ENCODE measurements at places on chromosomes 13 and 19. TPM values are rescaled to one million over a fixed set of nuclear protein-coding genes. Genes with fewer than 3 reads are reported as not detected.

DNA sequence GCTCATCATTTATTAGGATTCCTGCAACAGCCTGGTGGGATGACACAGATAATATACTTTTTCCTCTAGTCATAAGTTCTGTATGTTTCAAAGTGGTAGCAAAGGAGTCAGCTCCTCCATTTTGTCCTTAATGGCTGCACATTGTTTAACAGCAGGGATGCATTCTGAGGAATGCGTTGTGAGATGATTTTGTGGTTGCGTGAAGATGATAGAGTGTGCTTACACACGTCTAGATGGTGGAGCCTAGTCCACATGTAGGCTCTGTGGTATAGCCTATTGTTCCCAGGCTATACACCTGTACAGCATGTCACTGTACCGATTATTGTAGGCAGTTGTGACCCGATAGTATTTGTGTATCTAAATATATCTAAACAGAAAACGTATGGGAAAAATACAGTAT, 4.6 kb downstream of the SMARCA4 start:
- no peak for DNase-seq

DNA sequence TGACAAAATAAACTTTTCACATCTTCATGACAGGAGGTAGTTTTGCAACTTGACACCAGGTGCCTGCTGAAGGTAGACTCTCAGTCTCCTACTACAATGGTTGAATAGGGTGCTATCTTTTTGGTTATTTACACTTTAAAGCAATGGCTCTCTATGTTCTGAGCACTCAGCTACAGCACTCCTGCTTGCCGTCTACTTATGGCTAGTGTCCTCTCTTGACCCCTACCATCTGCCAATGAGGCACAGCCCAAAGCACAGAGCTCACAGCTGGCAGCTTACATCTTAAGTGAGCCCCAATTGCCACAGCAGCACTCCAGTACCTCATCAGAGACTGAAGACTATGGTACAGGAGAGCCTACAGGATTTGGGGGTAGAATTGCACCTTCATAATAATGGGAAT, 11.4 kb downstream of the ZNF708 start:
- no peak for DNase-seq

DNA sequence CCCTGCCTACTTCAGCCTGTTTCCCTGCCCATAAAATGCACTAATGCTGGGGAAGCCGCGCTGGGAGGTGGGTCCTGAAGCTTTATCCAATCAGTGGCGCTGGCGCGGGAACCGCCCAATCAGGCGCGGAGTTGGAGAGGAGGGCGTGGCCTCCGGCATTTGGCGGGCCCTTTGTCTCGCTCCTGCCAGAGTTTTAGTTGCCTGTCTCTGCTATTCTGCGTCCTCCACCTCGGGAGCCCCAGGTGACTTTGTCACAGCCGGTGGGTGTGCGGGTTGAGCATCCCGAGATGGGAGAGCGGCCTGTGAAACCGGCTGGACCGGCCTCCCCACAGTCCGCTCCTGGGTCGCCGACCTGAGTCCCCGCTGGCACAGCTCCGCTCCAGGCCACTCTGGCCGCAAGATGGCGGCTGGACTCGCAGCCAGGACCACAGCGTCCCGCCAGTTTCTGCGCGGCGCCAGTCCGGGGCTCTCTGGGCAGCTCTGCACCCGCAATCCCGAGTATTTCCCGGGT, 30.7 kb upstream of the ZNF429 start:
- no peak for DNase-seq

DNA sequence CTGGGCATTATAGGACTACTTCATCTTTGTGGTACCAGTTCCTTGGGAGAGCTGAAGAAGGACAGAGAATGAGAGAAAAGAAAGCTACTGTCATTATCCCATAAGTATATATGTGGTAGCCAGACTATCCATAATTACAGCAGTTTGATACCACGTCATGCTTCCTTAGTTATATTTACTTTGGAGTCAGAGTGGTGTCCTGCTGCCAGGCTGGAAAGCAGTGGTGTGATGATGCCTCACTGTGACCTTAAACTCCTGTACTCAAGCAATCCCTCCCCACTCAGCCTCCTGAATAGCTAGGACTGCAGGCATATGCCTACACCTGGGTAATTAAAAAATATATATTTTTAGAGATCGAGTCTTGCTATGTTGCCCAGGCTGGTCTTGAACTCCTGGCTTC, 57.8 kb downstream of the WTIP start:
- DNase-seq: no peak

DNA sequence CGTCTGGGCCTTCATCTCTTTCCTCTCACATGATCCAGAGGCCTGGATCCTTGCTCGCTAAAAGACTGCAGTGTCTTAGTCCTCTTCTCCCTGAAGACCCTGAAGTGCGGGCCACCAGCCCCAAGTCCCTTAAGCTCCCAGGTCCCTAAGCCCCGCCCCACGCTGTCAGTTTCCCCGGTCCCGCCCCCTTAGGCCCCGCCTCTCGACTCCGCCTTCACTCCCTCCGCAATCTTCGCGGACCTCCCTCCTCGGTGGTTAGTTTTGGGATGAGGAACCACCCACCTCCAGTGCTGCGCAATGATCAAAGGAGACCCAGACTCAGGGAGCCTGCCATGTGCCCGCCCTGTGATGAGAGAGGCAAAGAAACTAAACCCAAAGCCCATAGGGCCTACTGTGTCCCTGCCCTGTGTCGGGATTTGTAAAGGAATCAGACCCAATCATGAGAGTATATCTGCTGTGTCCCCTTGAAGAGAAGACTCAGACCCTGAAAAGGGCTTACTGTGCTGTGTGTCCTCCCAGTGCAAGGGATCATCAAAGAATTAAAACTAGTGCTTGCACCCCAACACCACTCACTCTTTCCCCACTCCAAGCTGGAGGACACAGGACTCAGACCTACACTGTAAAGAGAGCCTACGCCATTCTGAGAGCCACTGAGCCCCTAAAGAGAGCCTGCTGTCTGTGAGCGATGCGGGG, 3.0 kb upstream of the COX6B1 start:
- DNase-seq: peak; percentile 81

DNA sequence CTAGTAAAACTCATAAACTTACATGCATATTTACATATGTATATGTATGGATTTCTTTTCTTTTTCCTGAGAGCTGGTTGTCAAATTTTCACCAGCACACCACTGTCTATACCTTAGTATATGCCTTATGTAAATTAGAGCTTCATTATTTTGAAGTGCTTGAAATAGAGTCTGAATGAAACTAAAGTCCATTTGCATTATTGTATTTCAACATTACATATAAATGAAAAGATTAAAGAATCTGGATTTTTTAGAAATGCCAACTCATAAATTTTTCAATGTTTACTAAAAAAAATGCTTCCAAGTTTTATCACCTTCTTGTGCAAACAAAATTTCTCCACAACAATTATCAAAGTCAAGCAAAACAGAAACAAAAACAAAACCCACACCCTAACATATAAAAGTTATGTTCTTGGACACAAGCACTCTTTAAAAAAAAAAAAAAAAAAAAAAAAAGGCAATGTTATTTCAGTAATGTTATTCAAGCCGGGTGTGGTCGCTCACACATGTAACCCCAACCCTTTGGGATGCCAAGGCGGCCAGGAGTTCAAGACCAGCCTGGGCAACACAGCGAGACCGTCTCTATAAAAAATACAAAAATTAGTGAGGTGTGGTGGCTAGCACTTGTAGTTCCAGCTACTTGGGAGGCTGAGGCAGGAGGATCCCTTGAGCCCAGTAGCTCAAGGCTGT, 18.3 kb downstream of the MED26 start:
- DNase-seq: no peak

DNA sequence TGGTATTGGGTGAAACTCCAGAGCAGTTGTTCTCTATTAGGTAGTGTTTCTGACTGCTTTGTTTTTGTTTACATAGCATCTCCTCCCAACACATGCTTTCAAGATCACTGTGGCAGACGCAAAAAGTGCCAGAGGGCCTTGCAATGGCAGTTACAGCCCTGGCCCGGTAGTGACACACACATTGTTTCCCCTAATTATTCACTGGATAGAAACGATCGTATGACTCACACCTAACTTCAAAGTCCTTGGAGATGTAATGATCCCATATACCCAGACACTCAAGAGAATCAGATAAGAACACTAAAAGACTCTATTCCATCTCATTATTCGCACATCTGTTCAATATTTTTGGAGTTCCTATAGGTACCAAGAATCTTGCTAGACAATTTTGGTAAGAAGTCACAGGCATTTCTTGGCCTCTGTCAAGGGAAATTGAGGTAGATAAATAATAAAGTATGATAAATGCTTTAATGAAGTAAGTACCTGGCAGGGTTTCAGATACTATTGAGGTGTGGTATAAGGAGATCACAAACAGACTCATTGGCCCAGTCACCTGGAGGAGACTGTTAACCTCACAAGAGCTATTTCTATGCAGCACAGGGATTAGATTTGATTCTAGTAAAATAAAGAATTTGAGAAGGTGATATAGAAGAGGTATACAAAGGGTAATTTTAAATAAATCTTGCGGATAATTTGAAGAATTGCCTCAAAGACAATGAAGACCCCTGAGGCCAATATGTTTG, 485.3 kb downstream of the SLITRK6 start:
- DNase-seq: peak; percentile 83

DNA sequence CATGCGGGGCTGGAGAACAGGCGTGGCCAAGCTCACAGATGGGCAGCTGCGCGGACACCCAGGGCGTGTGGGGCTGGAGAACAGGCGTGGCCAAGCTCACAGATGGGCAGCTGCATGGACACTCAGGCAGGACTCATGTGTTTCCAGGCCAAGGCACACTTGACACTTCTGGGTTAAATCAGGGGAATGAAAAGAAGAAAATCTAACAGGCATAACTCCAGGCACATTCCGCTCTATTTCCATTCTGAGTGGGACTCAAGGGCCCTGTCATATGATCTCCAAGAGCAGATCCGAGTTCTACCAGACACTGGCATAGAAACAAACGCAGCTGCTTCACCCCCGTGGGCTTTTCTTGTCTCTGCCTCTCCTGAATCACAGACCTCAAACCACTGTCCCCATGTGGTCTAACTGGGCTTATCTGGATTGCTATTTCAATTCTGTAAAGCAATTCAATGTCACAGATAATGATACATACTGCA, 17.4 kb upstream of the C13orf46 start:
- no peak for DNase-seq

GRCh38 chr13:20451397-20451796, 74.3 kb downstream of the CRYL1 start:
- DNase-seq: no peak

GRCh38 chr13:21256351-21256761, 79.9 kb downstream of the MRPL57 start:
- DNase-seq: no peak

GRCh38 chr13:34161931-34162543, 344.1 kb downstream of the RFC3 start:
- DNase-seq: no peak

MIER2 gene
- 19.9 TPM for total RNA-seq

CGB2 gene
- not detected for total RNA-seq

IRGC gene
- not detected for total RNA-seq

LRRC4B gene
- total RNA-seq: not detected

TRPM4 gene
- 6.8 TPM for total RNA-seq

OVOL3 gene
- not detected for total RNA-seq

ZNF470 gene
- 2.3 TPM for total RNA-seq

FCGBP gene
- under 0.01 TPM for total RNA-seq

LIM2 gene
- total RNA-seq: not detected

TMEM255B gene
- total RNA-seq: 2.7 TPM

PABPC3 gene
- total RNA-seq: 0.06 TPM

All from SJSA1 (cell line).